H4 (cell line): ENCODE measurements at places on chromosomes 16 and 17. TPM values are rescaled to one million over a fixed set of nuclear protein-coding genes. Genes with fewer than 3 reads are reported as not detected.

The KRTAP1-3 gene
- total RNA-seq: not detected in 2 replicates

The KRTAP3-1 gene
- total RNA-seq: not detected in 2 replicates

The AKTIP gene
- total RNA-seq: 13.7 and 17.1 TPM in 2 replicates

The SOST gene
- 4.2 and 6.1 TPM in 2 replicates for total RNA-seq

DNA sequence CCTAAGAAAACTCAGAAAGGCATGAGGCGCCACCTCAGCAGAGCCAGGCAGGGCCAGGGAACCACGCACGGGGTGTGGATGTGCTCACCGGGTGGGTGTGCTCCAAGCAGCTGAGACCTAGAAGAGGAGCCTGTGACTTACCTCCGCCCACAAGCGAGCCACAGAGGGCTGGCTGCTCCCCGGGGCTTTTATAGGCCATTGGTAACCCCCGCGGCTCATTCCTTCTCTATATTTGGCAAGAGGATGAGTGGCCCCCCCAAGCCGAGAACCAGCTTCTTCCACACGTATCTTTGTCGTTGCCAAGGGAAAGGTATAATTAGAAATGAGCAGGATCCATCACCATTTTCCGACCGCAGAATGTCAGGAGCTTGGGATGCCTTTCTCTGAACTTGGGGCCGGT, at the start of gene MYH3:
Gene MYH3, minus strand, starts transcription at position 162 of the 400 bp plus-strand sequence. CDS start 2,245 bp downstream, outside the sequence.
- no peak for DNase-seq

GRCh38 chr16:50326835-50327465, 41.8 kb downstream of the BRD7 start:
- DNase-seq: no peak

DNA sequence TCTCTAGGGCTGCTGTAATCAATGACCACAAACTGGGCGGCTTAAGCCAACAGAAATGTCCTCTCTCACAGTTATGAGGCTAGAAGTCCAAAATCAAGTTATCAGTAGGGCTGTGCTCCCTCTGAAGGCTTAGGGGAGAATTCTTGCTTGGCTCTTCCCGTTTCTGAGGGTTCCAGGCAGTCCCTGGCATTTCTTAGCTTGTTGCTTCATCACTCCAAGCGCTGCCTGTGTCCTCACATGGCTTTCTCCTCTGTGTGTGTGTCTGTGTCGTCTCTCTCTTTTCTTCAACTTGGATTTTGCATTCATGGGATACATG, 13.7 kb upstream of the CDC42EP4 start:
- DNase-seq: no peak

DNA sequence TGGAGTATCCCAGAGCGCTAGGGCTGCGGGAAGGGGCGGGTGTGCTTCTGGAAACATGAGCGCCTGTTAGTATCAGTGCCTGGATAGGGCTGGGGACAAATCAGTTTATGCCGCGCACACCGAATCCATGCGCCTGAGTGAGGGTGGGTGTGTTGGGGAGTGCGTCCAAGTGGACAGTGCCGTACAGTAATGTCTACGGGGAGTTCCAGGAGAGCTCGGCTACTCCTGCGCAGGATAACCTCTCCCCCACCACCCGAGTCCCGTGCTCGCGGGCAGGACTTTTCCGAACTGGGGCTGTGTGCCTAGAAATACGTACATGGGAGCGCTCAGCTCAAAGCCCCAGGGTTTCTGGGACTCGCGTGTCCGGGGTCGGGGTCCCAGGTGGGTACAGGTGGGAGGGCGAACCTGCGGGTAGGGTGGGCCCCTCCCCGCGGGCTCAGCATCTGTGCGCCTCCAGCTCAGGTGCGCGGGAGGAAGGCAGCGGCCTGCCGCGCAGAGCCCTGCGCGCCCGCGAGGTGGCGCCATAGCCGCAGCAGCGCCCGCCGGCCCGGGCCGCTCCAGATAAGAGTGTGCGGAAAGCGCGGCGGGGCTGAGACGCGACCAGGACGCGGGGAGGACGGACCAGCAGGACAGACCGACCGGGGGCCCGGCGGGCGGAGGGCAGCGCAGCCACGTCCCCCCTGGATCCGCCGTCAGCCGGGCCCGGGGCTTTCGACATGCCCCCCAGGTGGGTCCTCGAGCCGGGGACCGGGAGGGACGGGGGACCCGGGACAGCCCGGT, at the start of gene HIC1:
Gene HIC1, plus strand, starts transcription at position 592 of the 780 bp plus-strand sequence. CDS start 1,588 bp downstream, outside the sequence.
- no peak for DNase-seq

DNA sequence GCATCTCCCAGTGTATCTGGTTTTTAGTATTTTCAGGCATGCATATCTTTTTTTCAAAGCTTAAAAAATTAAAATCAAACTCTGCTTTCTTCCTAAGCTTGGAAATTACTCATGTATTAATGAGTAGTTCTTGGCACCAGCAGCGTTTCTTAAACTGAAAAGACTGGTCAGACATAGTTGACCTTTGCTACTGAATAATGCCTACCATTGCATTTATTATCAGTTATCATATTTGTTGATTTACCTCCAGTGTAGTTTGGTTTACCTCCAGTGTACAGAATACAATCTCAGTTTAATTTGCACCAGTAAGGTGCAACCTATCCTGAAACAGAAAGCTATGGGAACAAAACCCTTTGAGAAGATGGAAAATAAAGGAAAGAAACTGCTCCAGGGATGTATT, 34.5 kb upstream of the EVI2A start:
- DNase-seq: no peak

GRCh38 chr17:55996826-55997225, 156.4 kb upstream of the ANKFN1 start:
- no peak for DNase-seq
